ENCODE measurements at places on chromosomes 11 and 22.
A peak's percentile ranks its signal among the peaks of the same experiment; 100 is the strongest.

GRCh38 chr22:20799449-20799848 lies 25.5 kb downstream of the SERPIND1 start:
- peaks cover 3% of the 10 kb centered on the region for H3K27me3 ChIP-seq
- no peak overlapping the region for H3K4me3 ChIP-seq
- H3K4me1 ChIP-seq: peaks cover 1% of the 10 kb centered on the region
- no peak overlapping the region for H3K27ac ChIP-seq
- H3K36me3 ChIP-seq: peaks cover 42% of the 10 kb centered on the region
- no peak for DNase-seq

- peaks cover 32% of the 10 kb centered on the region for H3K36me3 ChIP-seq
- H3K27ac ChIP-seq: no peak overlapping the region
- H3K4me3 ChIP-seq: no peak overlapping the region
- no peak for DNase-seq
- H3K27me3 ChIP-seq: no peaks in the 10 kb centered on the region
These were observed 54.8 kb downstream of the TCP11L1 start for GRCh38 chr11:33094157-33094556.

- H3K27ac ChIP-seq: peak overlapping the region; percentile 99
- no peaks in the 10 kb centered on the region for H3K27me3 ChIP-seq
- DNase-seq: no peak
- H3K36me3 ChIP-seq: peaks cover 34% of the 10 kb centered on the region
- peaks cover 82% of the 10 kb centered on the region for H3K4me1 ChIP-seq
These were observed 12.1 kb downstream of the PPM1F start for GRCh38 chr22:21940521-21940920.

- H3K27ac ChIP-seq: peak overlapping the region; percentile 36
- H3K4me1 ChIP-seq: peaks cover 100% of the 10 kb centered on the region
- H3K4me3 ChIP-seq: peak overlapping the region; percentile 23
- DNase-seq: no peak
These were observed 28.6 kb downstream of the APOL5 start for GRCh38 chr22:35746248-35746647.

GRCh38 chr22:30312053-30312452 lies 14.7 kb downstream of the TBC1D10A start:
- peak; percentile 87 for DNase-seq
- H3K27ac ChIP-seq: peak overlapping the region; percentile 75
- peaks cover 83% of the 10 kb centered on the region for H3K4me1 ChIP-seq

DNA sequence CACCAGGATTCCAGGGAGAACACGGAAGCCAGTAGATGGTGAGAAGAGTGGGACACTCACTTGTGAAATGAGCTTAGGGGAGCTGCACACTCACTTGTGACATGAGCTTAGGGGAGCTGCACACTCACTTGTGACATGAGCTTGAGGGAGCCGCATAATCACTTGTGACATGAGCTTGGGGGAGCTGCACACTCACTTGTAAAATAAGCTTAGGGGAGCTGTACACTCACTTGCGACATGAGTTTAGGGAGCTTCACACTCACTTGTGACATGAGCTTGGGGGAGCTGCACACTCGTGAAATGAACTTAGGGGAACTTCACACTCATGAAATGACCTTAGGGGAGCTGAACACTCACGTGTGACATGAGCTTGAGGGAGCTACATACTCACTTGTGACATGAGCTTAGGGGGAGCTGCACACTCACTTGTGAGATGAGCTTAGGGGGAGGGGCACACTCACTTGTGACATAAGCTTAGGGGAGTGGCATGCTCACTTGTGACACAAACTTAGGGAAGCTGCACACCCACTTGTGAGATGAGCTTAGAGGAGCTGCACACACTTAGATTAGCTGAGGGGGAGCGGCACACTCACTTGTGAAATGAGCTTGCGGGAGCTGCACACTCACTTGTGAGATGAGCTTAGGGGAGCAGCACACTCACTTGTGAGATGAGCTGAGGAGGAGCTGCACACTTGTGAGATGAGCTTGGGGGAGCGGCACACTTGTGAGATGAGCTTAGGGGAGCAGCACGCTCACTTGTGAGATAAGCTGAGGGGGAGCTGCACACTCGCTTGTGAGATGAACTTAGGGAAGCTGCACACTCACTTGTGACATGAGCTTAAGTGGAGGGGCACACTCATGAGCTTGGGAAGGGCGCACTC lies 59.0 kb downstream of the NCAPD3 start:
- H3K4me3 ChIP-seq: no peak overlapping the region
- no peak for DNase-seq
- no peaks in the 10 kb centered on the region for H3K27me3 ChIP-seq
- peaks cover 31% of the 10 kb centered on the region for H3K36me3 ChIP-seq
- no peaks in the 10 kb centered on the region for H3K4me1 ChIP-seq

DNA sequence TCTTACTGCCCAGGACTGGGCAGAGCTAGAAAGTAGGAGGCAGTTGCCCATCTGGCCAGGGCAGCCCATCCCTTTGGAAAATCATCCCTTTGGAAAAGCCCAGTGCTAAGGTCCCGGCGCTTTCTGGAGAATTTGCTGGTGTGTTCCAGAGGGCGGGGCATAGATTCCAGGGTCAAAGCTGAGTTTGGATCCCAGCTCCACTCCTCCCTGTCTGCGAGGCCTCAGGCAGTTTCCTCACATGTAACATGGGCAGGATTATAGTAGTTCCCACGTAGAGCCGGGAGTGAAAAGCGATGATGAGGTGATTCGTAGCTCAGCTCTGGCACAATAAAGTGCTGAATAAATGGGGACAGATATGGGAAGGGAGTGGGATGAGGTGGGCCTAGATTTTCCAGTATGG lies 31.4 kb upstream of the LRRC10B start:
- DNase-seq: no peak
- no peak overlapping the region for H3K4me3 ChIP-seq
- peaks cover 13% of the 10 kb centered on the region for H3K36me3 ChIP-seq
- no peak overlapping the region for H3K27ac ChIP-seq
- peaks cover 8% of the 10 kb centered on the region for H3K27me3 ChIP-seq

- no peak for DNase-seq
- H3K36me3 ChIP-seq: no peaks in the 10 kb centered on the region
- H3K27ac ChIP-seq: no peak overlapping the region
- no peak overlapping the region for H3K4me3 ChIP-seq
These were observed 731.2 kb downstream of the BRD1 start for GRCh38 chr22:49096476-49096875.

GRCh38 chr11:42974510-42975179 lies 337.2 kb upstream of the API5 start:
- H3K27ac ChIP-seq: no peak overlapping the region
- H3K4me3 ChIP-seq: no peak overlapping the region
- no peaks in the 10 kb centered on the region for H3K36me3 ChIP-seq
- no peak for DNase-seq
- H3K27me3 ChIP-seq: no peaks in the 10 kb centered on the region

- H3K27ac ChIP-seq: peak overlapping the region; percentile 79
- peaks cover 64% of the 10 kb centered on the region for H3K36me3 ChIP-seq
- H3K4me1 ChIP-seq: peaks cover 75% of the 10 kb centered on the region
- DNase-seq: no peak
These were observed 44.1 kb downstream of the MYH9 start for GRCh38 chr22:36343720-36344105.

DNA sequence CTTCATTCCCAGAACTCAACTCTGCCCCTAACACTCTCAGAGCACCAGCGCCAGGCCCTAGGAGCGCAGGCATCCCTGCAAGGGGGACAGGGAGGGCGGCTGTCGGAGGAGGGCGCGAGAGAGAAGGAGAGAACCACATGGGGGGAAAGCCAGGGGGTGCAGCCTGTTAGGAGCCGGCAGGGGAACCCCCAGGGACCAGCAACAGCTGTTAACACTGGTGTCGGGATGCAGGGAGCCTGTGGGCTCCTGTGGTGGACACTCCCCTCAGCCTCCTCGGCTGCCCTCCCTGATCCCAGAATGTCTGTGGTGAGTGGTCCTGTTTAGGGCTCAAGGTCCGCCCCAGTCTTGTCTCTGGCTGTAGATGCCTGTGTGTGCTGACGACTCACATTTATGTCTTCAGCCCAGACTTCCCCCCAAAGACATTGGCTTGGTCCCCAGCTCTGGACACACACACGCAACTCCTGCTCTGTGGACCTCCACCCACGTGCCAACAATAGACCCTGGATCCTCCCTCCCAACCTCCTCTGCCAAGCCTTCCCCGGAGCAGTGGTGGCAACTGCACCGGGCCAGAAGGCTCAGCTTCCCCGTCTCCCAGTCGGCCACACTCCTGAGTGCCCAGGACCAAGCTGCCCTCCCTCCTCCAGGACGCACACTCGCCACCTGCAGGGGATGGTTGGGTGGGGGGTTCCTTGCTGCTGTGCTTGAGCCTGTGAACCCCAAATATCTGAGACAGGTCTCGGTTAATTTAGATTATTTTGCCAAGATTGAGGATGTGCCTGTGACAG lies 817 bp upstream of the IFITM5 start:
- no peak for DNase-seq
- H3K36me3 ChIP-seq: no peaks in the 10 kb centered on the region
- H3K27me3 ChIP-seq: peaks cover 5% of the 10 kb centered on the region
- H3K4me3 ChIP-seq: no peak overlapping the region

DNA sequence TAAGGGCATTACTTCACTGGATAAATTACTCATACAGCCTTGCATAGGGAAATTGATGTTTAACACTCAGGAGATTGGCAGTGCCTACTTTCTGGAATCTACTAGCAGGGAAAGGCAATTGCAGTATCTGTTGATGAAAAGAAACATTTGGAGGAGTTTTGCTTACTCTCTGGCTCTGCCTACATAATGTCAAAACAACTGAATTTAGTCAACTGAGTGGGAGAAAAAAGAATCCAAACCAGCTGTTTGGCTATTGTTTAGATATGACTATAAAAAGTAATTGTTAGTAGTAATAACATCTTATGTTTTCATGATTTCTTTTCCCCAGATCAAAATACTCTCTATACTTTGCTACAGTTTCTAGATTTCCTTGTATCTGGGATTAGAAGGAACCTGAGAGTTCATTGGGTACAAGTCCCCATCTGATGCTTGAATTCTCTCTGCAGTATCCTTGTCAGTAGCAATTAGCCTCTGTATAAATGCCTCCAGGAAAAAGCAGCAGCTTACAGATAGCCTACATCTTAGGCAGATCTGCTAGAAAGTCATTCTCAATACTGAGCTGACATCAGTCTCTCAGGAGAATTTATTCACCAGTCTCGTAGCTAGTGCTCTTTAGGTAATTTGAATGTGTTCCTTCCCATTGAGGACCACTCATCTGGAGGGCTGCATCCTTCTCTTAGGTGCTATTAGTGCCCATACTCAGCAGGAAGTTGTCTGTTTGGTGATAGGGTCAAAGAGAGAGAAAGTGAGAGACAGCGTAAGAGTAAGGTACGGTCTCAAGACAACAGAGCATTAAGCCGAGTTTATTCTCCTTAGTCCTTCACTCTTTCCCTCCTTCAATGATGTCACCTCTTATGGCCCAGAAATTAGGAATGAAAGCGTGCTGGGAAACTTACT lies 185.9 kb upstream of the CCDC90B start:
- DNase-seq: no peak
- H3K4me3 ChIP-seq: no peak overlapping the region
- no peaks in the 10 kb centered on the region for H3K4me1 ChIP-seq
- no peaks in the 10 kb centered on the region for H3K27me3 ChIP-seq
- H3K27ac ChIP-seq: no peak overlapping the region

DNA sequence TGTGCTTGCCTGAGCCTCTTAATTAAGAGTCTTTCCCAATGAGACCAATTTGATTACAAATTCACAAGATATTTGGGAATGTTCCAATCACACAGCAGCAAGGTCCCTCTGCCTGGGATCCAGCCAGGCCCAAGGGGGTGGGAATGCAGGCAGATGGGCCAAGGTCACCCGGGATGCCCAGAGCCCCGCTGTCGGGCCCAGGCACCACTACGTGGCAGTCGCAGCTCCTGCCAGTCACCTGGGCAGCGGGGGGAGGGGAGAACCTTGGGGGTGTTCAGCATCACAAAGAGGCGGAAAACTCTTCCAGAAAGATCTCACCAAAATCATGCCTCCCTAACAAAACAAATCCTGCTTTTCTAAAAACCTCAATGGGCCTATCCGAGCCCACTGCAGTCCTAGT lies 30.9 kb downstream of the PPM1F start:
- H3K27me3 ChIP-seq: no peaks in the 10 kb centered on the region
- H3K4me1 ChIP-seq: 0 out of 2 replicates have a peak, but pooled peaks cover 6% of the 10 kb centered on the region
- no peaks in the 10 kb centered on the region for H3K36me3 ChIP-seq
- H3K4me3 ChIP-seq: no peak overlapping the region

DNA sequence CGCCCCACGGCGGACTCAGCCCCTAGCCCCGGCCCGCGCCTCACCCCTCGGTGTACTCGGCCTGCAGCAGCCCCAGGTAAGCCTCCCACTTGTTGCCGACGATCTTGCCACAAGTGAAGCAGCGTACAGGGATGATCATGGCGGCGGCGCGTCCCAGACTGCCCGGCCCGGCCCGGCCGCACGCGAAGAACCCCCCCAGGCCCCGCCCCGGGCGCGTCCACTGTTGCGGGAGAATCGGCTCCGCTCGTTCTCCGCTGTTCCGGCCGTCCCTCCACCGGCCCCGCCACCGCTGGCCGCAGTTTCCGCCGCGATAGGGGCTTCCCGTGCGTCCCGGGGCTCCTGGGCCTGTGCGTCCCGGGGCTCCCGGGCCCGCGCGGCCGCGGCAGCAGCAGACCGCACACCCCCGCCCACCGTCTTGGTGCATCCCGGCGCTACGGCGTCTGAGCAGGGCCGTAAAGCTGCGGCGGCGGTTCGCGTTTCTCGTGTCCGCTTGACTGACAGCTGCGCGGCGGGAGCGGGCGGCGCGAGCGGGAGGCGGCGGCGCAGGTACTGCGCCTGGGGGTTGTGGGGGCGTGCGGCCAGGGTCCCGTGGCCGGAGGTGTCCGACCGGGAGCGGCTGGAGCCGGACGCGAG lies at the start of the genes POLR2L and TSPAN4:
Gene POLR2L (minus strand): TSS at position 160 of the 633 bp plus-strand sequence. CDS start 21 bp downstream, at position 139.
Gene TSPAN4 (plus strand): TSS at position 483 of the 633 bp plus-strand sequence. CDS start 7,453 bp downstream, outside the sequence.
- peaks cover 50% of the 10 kb centered on the region for H3K4me1 ChIP-seq
- peaks cover 45% of the 10 kb centered on the region for H3K27me3 ChIP-seq
- H3K4me3 ChIP-seq: peak within 1 kb of the TSS; percentile 90
- DNase-seq: peak; percentile 80

DNA sequence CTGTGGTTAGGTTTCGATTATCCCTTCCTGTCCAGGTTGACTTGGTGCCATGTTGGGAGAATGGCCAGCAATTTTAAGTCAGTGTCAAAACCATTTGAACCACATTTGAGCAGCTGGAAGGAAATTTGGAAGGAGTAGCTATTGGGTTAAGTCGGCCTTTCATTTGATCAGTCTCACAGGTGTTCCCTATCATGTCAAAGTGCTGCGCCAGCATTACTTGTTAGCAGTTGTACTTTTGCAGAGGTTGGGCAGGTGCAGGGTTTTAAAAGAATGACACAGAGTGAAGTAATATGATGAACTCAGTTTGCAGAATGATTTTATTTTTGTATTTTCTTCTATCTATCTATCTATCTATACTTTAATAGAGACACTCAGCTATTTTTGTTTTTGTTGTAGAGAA lies 6.4 kb upstream of the TYMP start:
- DNase-seq: no peak
- H3K27me3 ChIP-seq: peaks cover 11% of the 10 kb centered on the region
- no peak overlapping the region for H3K4me3 ChIP-seq
- peaks cover 22% of the 10 kb centered on the region for H3K4me1 ChIP-seq
- H3K36me3 ChIP-seq: no peaks in the 10 kb centered on the region

GRCh38 chr22:36986242-36986821 lies 32.9 kb downstream of the TST start:
- H3K4me1 ChIP-seq: no peaks in the 10 kb centered on the region
- no peak overlapping the region for H3K27ac ChIP-seq
- H3K36me3 ChIP-seq: peaks cover 9% of the 10 kb centered on the region
- DNase-seq: no peak
- H3K27me3 ChIP-seq: peaks cover 44% of the 10 kb centered on the region
- H3K4me3 ChIP-seq: no peak overlapping the region

GRCh38 chr11:111352935-111353710 lies 26.0 kb downstream of the POU2AF1 start:
- no peak for DNase-seq
- H3K27ac ChIP-seq: no peak overlapping the region
- H3K27me3 ChIP-seq: peaks cover 13% of the 10 kb centered on the region
- H3K4me1 ChIP-seq: no peaks in the 10 kb centered on the region
- H3K4me3 ChIP-seq: no peak overlapping the region
- no peaks in the 10 kb centered on the region for H3K36me3 ChIP-seq

GRCh38 chr11:44016131-44016530 lies 31.6 kb upstream of the ACCSL start:
- H3K4me1 ChIP-seq: peaks cover 50% of the 10 kb centered on the region
- H3K27me3 ChIP-seq: peaks cover 5% of the 10 kb centered on the region
- H3K27ac ChIP-seq: peak overlapping the region; percentile 75

Data from HFFc6 (cell line).